ENCODE measurements at places on chromosomes 2 and 18.

- peaks cover 28% of the 10 kb centered on the region for H3K4me1 ChIP-seq
- H3K27me3 ChIP-seq, result no peaks in the 10 kb centered on the region
- no peak overlapping the region for H3K27ac ChIP-seq
- no peak for DNase-seq
- peaks cover 11% of the 10 kb centered on the region for H3K36me3 ChIP-seq
Observed at GRCh38 chr2:241645056-241645914, 7.8 kb downstream of the ATG4B start.

- H3K4me1 ChIP-seq, result no peaks in the 10 kb centered on the region
- no peaks in the 10 kb centered on the region for H3K27me3 ChIP-seq
- no peak overlapping the region for H3K27ac ChIP-seq
- DNase-seq, result no peak
- no peaks in the 10 kb centered on the region for H3K36me3 ChIP-seq
Observed at GRCh38 chr2:149679286-149679685, 91.7 kb upstream of the MMADHC start.

GRCh38 chr2:228615496-228615895, 434.0 kb upstream of the SPHKAP start:
- DNase-seq, result no peak
- no peaks in the 10 kb centered on the region for H3K36me3 ChIP-seq
- H3K27ac ChIP-seq, result no peak overlapping the region
- no peak overlapping the region for H3K4me3 ChIP-seq
- no peaks in the 10 kb centered on the region for H3K27me3 ChIP-seq
- H3K4me1 ChIP-seq, result no peaks in the 10 kb centered on the region

GRCh38 chr2:144343145-144343544, 176.8 kb downstream of the ZEB2 start:
- no peaks in the 10 kb centered on the region for H3K36me3 ChIP-seq
- H3K4me1 ChIP-seq, result no peaks in the 10 kb centered on the region
- H3K27me3 ChIP-seq, result no peaks in the 10 kb centered on the region
- H3K27ac ChIP-seq, result no peak overlapping the region

DNA sequence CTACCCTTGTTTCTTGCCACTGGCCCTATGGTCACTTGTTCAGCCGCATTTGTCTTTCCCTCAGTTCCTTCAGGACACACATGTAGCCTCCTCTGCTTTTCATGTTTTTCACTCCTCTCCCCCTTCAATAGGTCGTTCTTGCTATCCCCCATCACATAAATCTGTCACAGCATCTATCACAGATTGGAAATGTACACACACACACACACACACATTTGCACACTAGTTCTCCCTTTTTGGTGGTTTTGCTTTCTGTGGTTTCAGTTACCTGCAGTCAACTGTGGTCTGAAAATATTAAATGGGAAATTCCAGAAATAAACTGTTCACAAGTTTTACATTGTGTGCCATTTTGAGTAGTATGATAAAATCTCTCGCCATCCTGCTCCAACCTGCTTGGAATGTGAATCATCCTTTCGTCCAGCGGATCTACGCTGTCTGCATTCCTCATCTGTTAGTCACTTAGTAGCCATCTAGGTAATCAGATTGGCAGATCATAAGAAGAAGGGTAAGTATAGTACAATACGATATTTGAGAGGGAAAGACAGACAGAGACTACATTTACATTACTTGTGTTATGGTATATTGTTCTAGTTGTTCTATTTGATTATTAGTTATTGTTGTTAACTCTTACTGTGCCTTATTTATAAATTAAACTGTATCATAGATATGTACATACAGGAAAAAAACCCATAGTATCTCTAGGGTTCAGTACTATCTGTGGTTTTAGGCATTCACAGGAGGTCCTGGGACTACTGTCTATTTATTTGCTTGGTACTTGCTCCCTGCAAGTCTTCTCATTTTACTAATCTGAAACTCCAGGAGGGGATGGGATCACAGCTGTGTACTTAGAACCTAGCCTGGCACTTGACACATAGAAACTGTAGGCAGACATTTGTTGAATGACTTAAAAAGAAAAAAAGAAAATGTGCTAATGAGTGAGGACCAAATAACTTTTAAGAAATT, 86.1 kb upstream of the PNPT1 start:
- DNase-seq, result no peak
- peaks cover 10% of the 10 kb centered on the region for H3K27me3 ChIP-seq
- H3K4me1 ChIP-seq, result no peaks in the 10 kb centered on the region
- no peak overlapping the region for H3K4me3 ChIP-seq

DNA sequence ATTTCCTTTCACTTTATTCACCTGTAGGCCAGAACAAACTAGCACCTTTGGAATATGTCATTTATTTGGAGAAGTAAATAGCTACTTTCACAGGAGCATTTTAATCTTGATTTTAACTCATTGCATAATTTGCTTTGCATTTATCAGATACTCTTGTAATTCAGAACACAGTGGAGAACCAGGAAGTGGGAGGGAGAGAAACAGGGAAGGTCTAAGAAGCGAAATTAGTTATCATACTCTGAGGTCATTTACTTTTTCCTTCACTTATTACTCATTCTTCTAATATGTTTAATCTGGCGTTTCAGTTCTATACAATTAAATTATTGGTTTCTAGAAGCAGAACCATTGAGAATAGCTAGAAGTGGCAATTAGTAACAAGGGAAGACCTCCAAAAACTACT, 20.7 kb downstream of the RBM44 start:
- H3K36me3 ChIP-seq, result no peaks in the 10 kb centered on the region
- no peak overlapping the region for H3K27ac ChIP-seq
- no peaks in the 10 kb centered on the region for H3K4me1 ChIP-seq

DNA sequence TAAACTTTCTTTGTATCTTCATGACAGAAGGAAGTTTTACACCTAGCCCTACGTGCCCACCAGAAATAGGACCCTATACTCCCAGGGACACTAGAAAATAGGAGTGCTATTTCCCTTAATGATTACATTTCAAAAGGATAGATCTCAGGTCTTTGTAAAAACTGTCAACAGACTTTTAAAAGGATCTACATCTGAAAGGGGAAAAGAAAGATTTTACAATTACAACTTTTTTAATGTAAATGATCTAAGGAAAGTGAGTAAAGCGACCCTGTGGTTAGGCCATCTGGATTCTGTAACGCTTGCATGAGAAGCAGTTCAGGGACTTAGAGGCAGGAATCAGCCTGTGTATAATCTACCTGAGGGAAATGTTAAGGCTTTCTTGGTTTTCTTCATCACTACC, 431.8 kb upstream of the MC4R start:
- H3K4me1 ChIP-seq, result no peaks in the 10 kb centered on the region
- no peak overlapping the region for H3K27ac ChIP-seq
- H3K36me3 ChIP-seq, result no peaks in the 10 kb centered on the region
- H3K27me3 ChIP-seq, result no peaks in the 10 kb centered on the region
- DNase-seq, result no peak
- H3K4me3 ChIP-seq, result no peak overlapping the region

- peak overlapping the region; percentile 77 for H3K4me3 ChIP-seq
- H3K27me3 ChIP-seq, result peaks cover 74% of the 10 kb centered on the region
- DNase-seq, result no peak
- peaks cover 6% of the 10 kb centered on the region for H3K36me3 ChIP-seq
- no peak overlapping the region for H3K27ac ChIP-seq
- peaks cover 4% of the 10 kb centered on the region for H3K4me1 ChIP-seq
Observed at GRCh38 chr2:109613081-109613921, 465 bp downstream of the SEPTIN10 start.

GRCh38 chr18:69898241-69898861, 49.3 kb downstream of the CD226 start:
- H3K27me3 ChIP-seq, result no peaks in the 10 kb centered on the region
- H3K4me3 ChIP-seq, result peak overlapping the region; percentile 87
- peaks cover 59% of the 10 kb centered on the region for H3K4me1 ChIP-seq
- peaks cover 37% of the 10 kb centered on the region for H3K36me3 ChIP-seq

DNA sequence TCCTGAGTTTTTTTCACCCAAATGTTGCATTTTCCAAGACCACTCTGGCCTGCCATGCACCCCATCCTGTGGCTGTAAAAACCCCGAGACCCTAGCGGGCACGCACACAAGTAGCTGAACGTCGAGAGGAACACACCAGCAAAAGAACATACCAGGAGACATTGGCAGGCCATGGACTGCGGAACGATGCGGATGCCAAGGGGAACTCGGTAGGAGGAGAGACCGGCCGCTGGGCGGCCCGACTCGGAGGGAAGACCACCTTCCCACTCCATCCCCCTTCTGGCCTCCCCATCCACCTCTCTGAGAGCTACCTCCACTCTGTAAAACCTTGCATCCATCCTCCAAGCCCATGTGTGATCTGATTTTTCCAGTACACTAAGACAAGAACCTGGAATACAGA, 105.5 kb upstream of the CELF4 start:
- H3K4me1 ChIP-seq, result no peaks in the 10 kb centered on the region
- DNase-seq, result no peak
- no peak overlapping the region for H3K27ac ChIP-seq
- no peaks in the 10 kb centered on the region for H3K36me3 ChIP-seq

- no peak overlapping the region for H3K4me3 ChIP-seq
- no peak overlapping the region for H3K27ac ChIP-seq
- DNase-seq, result no peak
- peaks cover 13% of the 10 kb centered on the region for H3K36me3 ChIP-seq
- peaks cover 29% of the 10 kb centered on the region for H3K27me3 ChIP-seq
Observed at GRCh38 chr2:73210696-73211095, 3.3 kb upstream of the SMYD5 start.

GRCh38 chr2:86764661-86765309, 25.9 kb downstream of the CD8A start:
- peak; percentile 68 for DNase-seq
- H3K4me1 ChIP-seq, result peaks cover 21% of the 10 kb centered on the region
- peak overlapping the region; percentile 41 for H3K27ac ChIP-seq
- no peaks in the 10 kb centered on the region for H3K27me3 ChIP-seq
- peaks cover 47% of the 10 kb centered on the region for H3K36me3 ChIP-seq

DNA sequence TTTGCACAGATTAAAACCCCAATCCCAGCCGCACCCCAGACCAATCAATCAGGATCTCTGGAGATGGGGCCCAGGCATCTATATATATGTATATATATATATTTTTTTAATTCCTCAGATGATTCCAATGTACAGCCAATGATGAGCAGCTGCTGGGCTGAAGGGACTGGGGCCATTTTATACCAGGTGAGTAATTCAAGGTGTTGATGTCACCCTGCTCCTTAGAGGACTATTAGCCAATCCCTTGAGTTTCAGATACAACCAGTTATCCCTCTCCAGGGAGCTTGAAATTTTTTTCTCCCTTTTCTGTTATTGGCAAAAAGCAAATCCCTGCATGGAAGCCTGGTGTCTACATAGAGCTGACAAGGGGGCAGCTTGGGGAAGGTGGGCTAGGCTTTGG, 59.8 kb downstream of the MCFD2 start:
- no peaks in the 10 kb centered on the region for H3K27me3 ChIP-seq
- no peak overlapping the region for H3K4me3 ChIP-seq
- no peak for DNase-seq
- no peak overlapping the region for H3K27ac ChIP-seq
- no peaks in the 10 kb centered on the region for H3K4me1 ChIP-seq
- H3K36me3 ChIP-seq, result no peaks in the 10 kb centered on the region

GRCh38 chr2:25029183-25029554, 12.7 kb upstream of the EFR3B start:
- no peaks in the 10 kb centered on the region for H3K4me1 ChIP-seq
- no peaks in the 10 kb centered on the region for H3K36me3 ChIP-seq
- DNase-seq, result no peak
- peaks cover 14% of the 10 kb centered on the region for H3K27me3 ChIP-seq
- no peak overlapping the region for H3K4me3 ChIP-seq

- H3K27ac ChIP-seq, result no peak overlapping the region
- no peaks in the 10 kb centered on the region for H3K36me3 ChIP-seq
- no peaks in the 10 kb centered on the region for H3K27me3 ChIP-seq
- no peak overlapping the region for H3K4me3 ChIP-seq
Observed at GRCh38 chr18:33826151-33826550, 248.1 kb downstream of the ASXL3 start.

- no peaks in the 10 kb centered on the region for H3K27me3 ChIP-seq
- H3K4me3 ChIP-seq, result no peak overlapping the region
- DNase-seq, result no peak
- H3K4me1 ChIP-seq, result no peaks in the 10 kb centered on the region
Observed at GRCh38 chr2:97808816-97809215, 95.4 kb downstream of the ZAP70 start.

DNA sequence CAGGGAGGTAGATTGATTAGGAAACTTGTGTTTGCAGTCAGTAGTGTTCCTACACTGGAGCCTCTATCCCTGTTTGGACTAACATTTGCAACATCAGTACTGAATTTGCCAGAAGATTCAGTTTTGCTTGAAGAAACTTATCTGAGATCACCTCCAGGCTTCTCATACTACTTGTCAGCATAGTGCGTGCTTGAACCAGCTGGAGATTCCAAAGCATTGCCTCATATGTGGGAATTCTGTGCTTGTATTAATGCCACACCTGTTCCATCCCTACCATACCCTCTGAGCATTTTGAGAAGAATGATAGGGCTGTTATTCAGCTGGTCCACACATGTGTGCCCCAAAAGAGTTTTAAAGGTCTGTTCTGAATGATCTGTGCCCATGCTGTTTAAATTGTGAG, 148.7 kb downstream of the RAPGEF4 start:
- DNase-seq, result no peak
- no peak overlapping the region for H3K27ac ChIP-seq
- no peak overlapping the region for H3K4me3 ChIP-seq
- H3K27me3 ChIP-seq, result peaks cover 15% of the 10 kb centered on the region

DNA sequence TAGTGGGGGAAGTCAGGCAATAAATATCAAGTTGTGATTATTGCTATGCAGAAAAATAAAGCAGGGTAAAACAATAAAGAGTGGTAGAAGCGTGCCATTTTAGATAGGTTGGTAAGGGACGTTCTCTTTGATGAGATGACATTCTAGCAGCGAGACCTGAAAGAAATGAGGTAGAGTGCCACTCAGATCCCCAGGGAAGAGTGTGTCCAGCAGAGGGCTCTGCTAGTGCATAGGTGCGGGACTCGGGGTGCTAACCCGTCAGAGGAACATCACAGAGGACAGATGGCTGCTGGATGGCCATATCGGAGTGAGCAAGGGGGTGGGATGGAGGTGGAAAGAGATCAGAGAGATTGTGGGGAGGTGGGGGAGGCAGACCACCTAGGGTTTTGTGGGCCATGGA, 16.3 kb upstream of the GTF2A1L start:
- no peak overlapping the region for H3K4me3 ChIP-seq
- no peaks in the 10 kb centered on the region for H3K36me3 ChIP-seq
- no peak overlapping the region for H3K27ac ChIP-seq
- no peaks in the 10 kb centered on the region for H3K4me1 ChIP-seq
- DNase-seq, result no peak

GRCh38 chr2:29323961-29324360, 208.7 kb downstream of the CLIP4 start:
- H3K4me1 ChIP-seq, result peaks cover 7% of the 10 kb centered on the region
- DNase-seq, result no peak

- H3K27me3 ChIP-seq, result no peaks in the 10 kb centered on the region
- H3K4me1 ChIP-seq, result no peaks in the 10 kb centered on the region
- H3K4me3 ChIP-seq, result no peak overlapping the region
- no peaks in the 10 kb centered on the region for H3K36me3 ChIP-seq
- H3K27ac ChIP-seq, result no peak overlapping the region
Observed at GRCh38 chr2:35714883-35715282, 640.7 kb upstream of the CRIM1 start.

GRCh38 chr2:240155745-240156390, 15.4 kb upstream of the OTOS start:
- peak overlapping the region; percentile 49 for H3K27ac ChIP-seq
- no peak overlapping the region for H3K4me3 ChIP-seq
- no peak for DNase-seq

Data from effector memory CD8-positive, alpha-beta T cell (primary cell).